ENCODE measurements at places on chromosomes 1 and 21.
A peak's percentile ranks its signal among the peaks of the same experiment; 100 is the strongest.

GRCh38 chr1:56429288-56429687 is 150.1 kb downstream of the PLPP3 start:
- DNase-seq = no peak

- no peak for DNase-seq
Observed at GRCh38 chr1:112761714-112762480, 46.8 kb upstream of the PPM1J start.

- DNase-seq = no peak
Observed at GRCh38 chr21:45947716-45948255, 33.8 kb upstream of the COL6A1 start.

GRCh38 chr1:227548448-227548847 is 14.9 kb upstream of the ZNF678 start:
- no peak for DNase-seq

DNA sequence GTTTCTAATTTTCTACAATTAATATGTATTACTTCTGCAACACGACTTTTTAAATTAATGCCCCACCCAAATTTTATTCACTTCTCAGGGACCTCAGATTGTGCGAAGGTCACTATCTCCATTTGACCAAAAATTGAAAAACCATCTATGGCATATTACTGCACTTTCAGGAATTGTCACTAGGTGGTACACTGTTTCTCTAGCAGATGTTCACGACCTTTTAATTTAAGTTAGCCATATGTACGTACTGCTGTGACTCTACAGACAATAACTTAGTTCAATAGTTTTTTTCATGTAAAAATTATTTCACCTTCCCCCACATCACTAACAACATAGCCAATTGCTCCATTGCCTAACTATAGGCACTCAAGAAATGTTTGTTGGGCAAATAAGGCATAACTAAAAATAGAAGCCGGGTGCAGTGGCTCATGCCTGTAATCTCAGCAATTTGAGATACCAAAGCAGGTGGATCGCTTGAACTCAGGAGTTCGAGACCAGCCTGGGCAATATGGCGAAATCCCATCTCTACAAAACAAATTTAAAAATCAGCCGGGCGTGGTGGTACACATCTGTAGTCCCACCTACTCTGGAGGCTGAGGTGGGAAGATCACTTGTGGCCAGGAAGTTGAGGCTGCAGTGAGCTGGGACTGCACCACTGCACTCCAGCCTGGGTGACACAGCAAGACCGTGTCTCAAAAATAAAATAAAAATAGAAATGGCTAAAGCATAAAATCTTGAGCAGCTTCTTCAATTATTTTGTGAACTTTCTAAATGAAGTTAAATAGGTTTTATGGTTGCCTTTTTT is 75.7 kb upstream of the PKN2 start:
- DNase-seq = no peak

DNA sequence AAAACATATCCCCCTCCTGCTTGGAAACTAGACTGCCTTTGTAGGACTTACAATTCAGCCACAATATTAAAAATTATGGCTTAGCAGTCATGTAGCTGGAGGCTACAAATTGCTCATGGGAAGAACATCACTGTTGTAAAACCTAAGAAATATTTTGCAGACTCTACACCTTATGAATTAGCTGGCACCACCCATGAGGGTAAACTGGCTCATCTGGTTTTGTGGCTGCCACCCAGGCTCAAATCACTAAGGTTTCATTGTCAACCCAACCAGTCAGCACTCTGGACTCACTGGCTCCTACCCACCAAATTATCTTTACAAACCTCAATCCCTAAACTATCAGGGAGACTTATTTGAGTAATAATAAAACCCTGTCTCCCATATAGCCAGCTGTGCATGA is 100.7 kb upstream of the OLFM3 start:
- DNase-seq = no peak

GRCh38 chr21:43712268-43712942 is 6.5 kb upstream of the PDXK start:
- no peak for DNase-seq

DNA sequence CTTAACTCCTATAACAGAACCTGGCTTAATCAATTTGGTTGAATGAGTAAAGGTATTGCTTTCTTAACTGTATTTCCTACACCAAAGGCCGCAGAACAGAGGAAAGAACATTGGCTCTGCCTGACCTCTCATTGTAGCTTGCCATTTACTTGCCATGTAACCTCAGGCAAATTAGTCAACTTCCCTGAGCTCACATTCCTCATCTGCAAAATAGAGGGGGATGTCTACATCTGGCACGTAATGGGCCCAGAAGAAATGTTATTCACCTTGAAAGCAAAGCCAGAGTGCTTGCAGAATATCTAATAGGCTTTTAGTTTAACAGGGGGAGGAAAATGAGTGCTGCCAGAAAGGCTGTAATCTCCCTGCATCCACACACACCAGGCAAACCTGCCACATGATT is 44.3 kb downstream of the LAMC2 start:
- DNase-seq = no peak

- DNase-seq = no peak
Observed at GRCh38 chr1:226651732-226652105, 87.4 kb downstream of the ITPKB start.

DNA sequence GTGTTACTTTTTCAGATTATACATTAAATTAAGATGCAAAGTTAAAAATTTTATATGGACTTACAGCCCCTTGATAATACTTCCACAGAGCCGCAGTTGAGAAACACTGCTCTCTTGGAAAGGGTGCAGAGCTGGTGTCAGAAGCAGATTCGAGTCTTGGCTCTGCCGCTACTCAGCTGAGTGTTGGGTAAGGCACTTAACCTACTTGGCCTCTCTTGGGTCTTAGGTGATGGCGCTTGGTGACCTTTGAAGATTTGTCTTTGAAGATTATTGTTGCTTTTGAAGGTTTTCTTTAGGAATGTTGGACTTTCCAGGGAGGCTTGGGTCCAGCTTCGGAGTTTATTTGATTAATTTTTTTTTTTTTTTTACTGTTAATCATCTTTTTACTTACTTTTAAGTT is 48.5 kb downstream of the CAMTA1 start:
- DNase-seq = no peak

GRCh38 chr1:33381977-33382376 is 48.9 kb downstream of the PHC2 start:
- DNase-seq = no peak

DNA sequence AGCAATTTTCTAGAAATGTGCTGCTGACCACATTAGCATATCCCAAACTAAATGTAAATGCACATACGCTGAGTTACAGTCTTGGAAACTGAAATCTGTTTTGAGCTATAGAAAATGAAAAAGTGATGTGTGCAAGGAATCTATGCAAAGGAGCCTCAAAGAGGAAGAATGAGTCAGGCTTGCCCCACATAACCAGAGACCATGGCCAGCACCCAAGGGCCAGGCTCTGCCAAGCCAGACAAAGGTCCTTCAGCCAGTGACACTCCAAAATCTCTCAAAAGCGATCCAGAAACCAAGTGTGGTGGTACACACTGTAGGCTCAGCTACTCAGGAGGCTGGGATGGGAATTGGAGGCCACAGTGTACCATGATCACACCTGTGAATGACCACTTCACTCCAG is 195.2 kb downstream of the TOMM20 start:
- DNase-seq = no peak

- no peak for DNase-seq
Observed at GRCh38 chr1:225846331-225847310, 35.6 kb downstream of the TMEM63A start.

- no peak for DNase-seq
Observed at GRCh38 chr1:17768651-17769241, 13.6 kb downstream of the ACTL8 start.

- no peak for DNase-seq
Observed at GRCh38 chr1:235910357-235911299, 43.9 kb upstream of the LYST start.

GRCh38 chr1:6490181-6491080 is 1.0 kb downstream of the PLEKHG5 start:
- DNase-seq = no peak

- DNase-seq = no peak
Observed at GRCh38 chr1:36303650-36304360, 2.4 kb upstream of the SH3D21 start.

DNA sequence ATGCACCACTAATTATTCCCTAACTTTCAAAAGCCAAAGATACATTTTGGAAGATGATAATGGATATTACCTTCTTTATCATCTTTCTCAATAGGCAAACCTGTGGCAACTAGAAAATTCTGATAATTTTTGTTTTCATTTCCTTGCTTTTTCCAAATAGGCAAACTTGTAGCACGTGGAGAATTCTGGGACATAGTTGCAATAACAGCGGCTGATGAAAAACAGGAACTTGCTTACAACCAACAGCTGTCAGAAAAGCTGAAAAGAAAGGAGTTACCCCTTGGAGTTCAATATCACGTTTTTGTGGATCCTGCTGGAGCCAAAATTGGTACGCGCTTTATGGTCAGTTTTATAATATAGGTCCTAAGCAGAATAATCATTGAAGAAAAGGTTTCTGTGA is 1.5 kb downstream of the FPGT start:
- no peak for DNase-seq

DNA sequence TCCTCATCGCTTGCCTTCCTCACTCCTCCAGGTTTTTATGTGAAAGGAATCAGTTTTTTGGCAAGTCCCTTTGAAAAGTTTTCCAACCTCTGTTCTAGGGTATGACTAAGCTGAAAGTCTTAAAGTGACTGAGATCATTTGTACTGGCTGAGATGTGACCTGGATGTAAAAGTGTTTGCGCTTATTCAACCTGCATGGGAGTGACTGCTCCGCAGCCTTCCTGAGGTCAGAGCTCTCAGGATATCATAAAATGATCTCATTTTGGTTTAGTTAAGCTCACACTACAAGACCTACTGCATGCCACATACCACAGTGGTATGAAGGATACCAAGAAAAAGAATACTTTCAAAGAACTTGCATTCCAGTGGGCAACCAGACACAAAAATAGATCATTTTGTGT is 29.8 kb upstream of the TADA1 start:
- DNase-seq = no peak

- DNase-seq = no peak
Observed at GRCh38 chr1:17598251-17598650, 58.8 kb downstream of the ARHGEF10L start.

GRCh38 chr1:64497088-64497883 is 27.4 kb downstream of the CACHD1 start:
- no peak for DNase-seq

- no peak for DNase-seq
Observed at GRCh38 chr1:111225717-111226400, 1.7 kb upstream of the CHI3L2 start.

- no peak for DNase-seq
Observed at GRCh38 chr1:16046842-16047241, 3.3 kb downstream of the CLCNKB start.

DNA sequence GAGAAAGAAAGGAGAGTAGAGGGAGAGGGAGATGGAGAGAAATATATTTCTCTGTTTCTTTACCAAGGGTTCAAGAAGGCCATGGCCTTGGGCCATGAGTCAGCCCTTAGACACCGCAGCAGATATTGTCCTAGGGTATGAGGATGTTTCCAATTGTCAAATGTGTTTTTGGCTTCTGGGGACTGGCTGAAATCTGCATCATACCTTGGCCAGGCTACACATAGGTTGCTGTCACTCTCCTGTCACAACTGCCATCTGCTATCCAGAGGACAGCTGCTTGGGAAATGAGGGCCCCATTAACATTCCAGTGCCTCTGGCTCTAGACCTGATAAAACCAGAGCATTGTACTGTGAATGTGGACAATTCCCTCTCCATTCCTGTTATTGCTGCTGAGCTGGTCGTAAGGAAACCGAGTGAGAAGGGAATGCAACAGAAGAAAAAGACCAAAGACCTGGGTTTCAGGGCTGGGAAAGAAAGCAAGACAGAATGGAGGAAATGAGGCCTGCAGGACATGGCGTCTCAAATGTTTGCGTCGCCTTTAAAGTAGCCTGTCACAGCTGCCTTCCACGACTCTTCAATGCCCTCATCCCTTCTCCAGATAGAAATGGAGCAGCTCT is 8.8 kb upstream of the PIGC start:
- no peak for DNase-seq

- DNase-seq = no peak
Observed at GRCh38 chr21:33546086-33546485, 3.2 kb downstream of the SON start.

DNA sequence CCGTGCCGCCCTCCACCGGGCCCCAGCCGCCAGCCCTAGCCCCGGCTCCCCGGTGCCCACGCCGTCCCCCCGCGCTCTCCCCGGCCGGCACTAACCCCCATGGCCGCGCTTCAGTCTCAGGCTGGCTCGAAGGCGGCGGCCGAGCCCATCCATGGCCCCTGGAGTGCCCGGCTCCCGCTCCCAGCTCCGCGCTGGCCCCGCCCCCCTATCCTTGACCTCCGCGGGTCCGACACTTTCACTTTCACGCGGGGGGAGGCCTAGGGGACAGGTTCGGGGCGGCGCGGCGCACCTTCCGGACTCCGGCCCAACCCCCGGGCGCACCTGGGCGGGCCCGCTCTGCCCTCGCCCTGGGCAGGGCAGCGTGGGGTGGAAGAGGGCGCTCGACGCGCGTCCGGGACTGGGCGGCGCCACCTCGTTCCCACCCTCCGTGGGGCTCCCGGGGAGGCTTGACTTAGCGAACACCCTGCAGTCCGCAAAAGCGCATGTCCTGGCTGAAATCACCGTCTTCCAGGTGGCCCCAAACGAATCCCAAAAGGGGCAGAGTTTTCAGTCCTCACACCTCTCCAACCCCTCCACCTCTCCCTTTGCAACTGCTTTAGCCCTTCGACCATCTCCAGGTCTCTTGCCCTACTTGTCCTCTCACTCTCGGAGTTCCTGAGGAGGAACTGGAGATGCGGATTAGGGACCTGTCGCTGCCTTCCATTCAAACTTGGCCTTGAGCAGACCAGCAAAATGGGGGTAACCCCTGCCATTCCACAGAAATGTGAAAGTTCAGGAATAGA is 3.9 kb upstream of the DENND2D start:
- no peak for DNase-seq

DNA sequence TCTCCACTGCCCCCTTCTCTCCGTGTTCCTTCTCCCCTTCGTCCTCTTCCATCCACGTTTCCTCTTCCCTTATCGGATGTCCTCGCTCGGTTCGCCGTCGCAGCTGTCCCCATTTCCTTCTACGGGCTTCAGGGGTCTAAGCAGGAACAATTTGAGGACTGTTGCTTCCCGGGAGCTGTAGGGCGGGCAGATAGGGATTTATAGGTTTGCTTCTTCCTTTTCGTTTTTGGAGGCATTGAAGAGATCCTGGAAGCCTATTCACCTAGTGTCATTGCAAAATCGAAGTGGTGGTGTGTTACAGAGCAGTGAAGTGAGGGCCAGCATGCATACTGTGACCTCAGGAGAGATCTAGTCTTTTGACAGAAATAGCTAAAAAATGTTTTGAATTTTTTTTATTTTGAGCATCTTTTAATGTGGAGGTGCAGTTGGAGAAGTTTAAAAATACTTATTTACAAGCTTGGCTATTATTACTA is 897 bp downstream of the ZYG11B start:
- DNase-seq = no peak

- DNase-seq = no peak
Observed at GRCh38 chr21:41166884-41167283, 1.1 kb upstream of the BACE2 start.

- DNase-seq = peak; percentile 59
Observed at GRCh38 chr21:40176724-40177123, 309.5 kb downstream of the PCP4 start.

GRCh38 chr1:217039926-217040325 is 316.7 kb upstream of the ESRRG start:
- DNase-seq = no peak

GRCh38 chr1:9004031-9004699 is 22.1 kb downstream of the SLC2A7 start:
- DNase-seq = no peak

GRCh38 chr1:147534386-147534785 is 6.9 kb upstream of the BCL9 start:
- no peak for DNase-seq
